ENCODE measurements at places on chromosomes 12 and 14. TPM values are rescaled to one million over a fixed set of nuclear protein-coding genes. Genes with fewer than 3 reads are reported as not detected.
A peak's percentile ranks its signal among the peaks of the same experiment; 100 is the strongest.

TGM1 gene
- 9.4 TPM for total RNA-seq

GRCh38 chr12:110249105-110249504, 31.9 kb upstream of the ATP2A2 start:
- peak; percentile 40 for DNase-seq

DNA sequence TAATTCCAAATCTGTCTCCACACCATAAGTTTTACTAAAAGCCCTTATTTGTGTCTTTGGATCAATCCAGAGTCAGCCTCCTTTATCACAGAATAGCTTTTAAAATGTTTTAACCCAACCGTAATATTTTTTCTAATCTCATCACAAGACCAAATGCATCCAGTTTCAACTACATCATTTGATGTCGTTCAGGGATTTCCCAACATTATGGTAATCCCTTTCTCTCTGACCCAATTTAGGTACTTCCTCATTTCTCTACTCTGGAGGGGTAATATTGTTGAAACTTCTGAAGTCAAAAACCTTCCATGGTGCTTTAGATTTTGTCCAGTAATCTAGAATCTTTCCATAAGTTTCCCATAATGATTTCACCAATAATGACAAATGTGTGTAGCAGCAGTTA, 596.8 kb downstream of the SOX5 start:
- DNase-seq, result no peak

- DNase-seq, result no peak
Measured at GRCh38 chr12:3035815-3036702, 41.1 kb upstream of the TSPAN9 start.

DNA sequence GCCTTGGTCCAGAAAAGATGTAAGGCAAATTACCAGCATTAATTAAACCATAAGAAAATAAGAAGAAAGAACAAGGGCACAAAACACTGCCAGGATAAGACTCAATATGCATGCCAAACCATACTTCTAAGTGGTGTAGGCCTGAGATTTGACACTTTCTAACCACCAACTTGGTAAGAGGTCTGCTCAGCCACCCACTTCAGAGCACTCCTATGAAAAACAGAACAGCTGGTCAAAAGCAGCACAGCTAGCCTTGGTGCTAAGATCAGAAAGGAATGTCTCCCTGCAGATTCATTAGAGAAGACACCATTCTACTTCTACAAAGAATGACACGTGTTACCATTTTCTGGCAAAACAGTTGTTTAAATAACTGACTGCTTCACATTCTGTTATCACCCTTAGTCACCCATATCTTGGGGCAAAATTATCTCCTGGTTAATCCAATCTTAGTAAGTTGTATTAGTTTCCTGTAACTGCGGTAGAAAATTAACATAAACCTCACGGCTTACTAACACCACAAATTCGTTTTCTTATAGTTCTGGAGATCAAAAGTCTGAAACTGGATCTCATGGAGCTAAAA, 13.2 kb downstream of the RPS6KA5 start:
- no peak for DNase-seq

DNA sequence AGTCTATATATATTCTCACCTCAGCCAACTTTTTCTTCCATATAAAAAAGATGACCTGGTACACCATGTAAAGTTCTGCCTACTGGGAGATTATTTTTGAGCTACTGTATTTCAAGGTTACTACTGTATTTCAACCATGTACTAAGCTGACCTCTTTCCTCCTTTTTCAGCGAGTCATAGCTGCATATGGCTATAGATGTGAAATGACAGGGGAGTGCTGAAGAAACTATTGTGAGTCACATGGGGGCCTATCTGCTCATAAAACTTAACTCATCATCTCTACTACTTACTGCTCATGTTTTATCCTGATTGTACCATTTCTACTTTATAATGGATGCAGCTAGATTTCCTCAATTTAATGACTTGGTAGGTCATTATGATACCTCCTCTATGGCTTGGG, 571.4 kb upstream of the ATP2B1 start:
- DNase-seq, result no peak
